ENCODE measurements at places on chromosomes 7 and 10. TPM values are rescaled to one million over a fixed set of nuclear protein-coding genes. Genes with fewer than 3 reads are reported as not detected.

Gene UFSP1
- total RNA-seq: 3.9 TPM

DNA sequence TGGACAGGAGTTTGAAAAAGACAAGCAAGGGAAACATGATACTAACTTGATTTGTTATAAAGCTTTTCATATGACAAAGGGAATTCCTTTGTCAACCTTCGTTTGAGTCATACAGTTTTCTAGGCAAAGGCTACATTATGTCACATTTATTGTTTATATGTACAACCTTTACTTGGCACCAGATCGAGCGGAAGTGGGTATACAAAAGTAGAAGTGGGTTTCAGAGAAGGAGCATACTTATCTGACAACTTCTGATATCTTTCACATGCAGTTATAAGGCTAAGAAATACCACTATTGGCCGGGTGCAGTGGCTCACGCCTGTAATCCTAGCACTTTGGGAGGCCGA is 11.0 kb downstream of the STMP1 start:
- H3K27ac ChIP-seq: no peak overlapping the region
- DNase-seq: no peak
- peaks cover 55% of the 10 kb centered on the region for H3K36me3 ChIP-seq
- no peak overlapping the region for H3K4me3 ChIP-seq
- no peaks in the 10 kb centered on the region for H3K27me3 ChIP-seq

Gene PILRA
- 9.8 TPM for total RNA-seq

DNA sequence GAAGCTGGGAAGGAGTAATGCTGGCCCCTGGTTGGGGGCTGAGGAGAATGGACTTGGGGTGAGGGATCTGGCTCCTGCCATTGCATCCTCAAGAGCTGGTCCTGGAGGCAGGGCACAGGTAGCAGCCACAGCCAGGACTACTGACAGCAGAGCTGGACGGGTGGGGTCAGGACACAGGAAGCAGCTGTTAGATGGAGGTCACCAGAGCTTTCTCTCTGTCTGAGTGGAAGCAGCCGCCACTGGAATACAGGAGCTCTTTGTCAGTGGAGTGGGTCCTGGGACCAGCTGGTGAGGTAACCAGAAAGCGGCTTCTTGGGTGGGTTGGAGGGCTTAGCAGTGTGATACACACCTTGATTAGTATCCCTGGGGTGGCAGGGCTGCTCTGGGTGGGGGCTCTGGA is 58.1 kb upstream of the AQP1 start:
- H3K36me3 ChIP-seq: no peaks in the 10 kb centered on the region
- no peaks in the 10 kb centered on the region for H3K27me3 ChIP-seq
- no peaks in the 10 kb centered on the region for H3K4me1 ChIP-seq
- H3K4me3 ChIP-seq: no peak overlapping the region
- no peak for DNase-seq

Gene NUP205
- total RNA-seq: 70.3 TPM

DNA sequence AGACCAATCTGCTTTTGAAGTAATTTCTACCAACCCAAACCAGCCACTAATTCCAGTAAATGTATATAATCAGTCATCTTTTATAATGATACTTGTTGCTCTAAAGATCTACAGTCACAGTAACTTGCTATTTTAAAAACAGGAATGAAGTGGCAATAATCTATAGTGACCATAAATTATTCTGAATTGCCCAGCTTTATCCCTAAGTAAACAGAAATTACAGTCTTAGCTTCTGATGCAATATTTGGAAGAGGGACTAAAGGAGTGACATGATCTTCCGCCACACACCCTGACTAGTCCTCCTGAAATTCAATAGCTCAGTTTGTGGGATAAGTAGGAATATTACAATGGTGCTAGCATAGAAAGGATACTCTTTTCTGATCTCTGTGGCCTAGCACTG is 96.1 kb downstream of the ATE1 start:
- H3K4me3 ChIP-seq: no peak overlapping the region
- H3K27me3 ChIP-seq: no peaks in the 10 kb centered on the region
- no peak overlapping the region for H3K27ac ChIP-seq
- peaks cover 21% of the 10 kb centered on the region for H3K36me3 ChIP-seq
- no peaks in the 10 kb centered on the region for H3K4me1 ChIP-seq

Gene C7orf57
- total RNA-seq: not detected

- no peak overlapping the region for H3K27ac ChIP-seq
- H3K4me3 ChIP-seq: no peak overlapping the region
Measured at GRCh38 chr10:62594093-62594520, 210.4 kb upstream of the ADO start.

DNA sequence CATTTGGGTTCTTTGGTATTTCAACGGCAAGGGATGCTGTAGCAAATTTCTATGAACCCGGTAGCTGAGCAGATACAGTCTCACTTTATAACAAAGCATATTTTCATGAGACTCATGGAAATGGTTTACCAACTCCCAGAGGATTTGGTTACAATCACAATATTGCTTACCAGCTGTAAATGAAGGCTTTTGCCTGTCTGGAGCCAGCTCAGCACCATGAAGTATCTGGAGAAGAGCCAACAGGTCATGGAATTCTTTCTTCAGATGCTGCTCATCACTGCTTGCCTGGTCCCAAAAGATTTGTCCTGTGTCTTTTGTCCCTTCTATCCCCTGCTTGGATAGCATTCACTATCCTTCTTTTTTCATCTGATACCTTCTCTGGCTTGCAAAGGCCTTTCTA is 316.9 kb upstream of the PHYHIPL start:
- no peak for DNase-seq
- H3K4me1 ChIP-seq: no peaks in the 10 kb centered on the region

GRCh38 chr7:98724591-98724990 is 107.5 kb downstream of the NPTX2 start:
- DNase-seq: no peak
- peaks cover 4% of the 10 kb centered on the region for H3K27me3 ChIP-seq
- H3K36me3 ChIP-seq: no peaks in the 10 kb centered on the region
- H3K4me3 ChIP-seq: no peak overlapping the region
- no peaks in the 10 kb centered on the region for H3K4me1 ChIP-seq
- H3K27ac ChIP-seq: no peak overlapping the region

GRCh38 chr10:79146611-79147130 is 77.9 kb downstream of the ZMIZ1 start:
- H3K4me1 ChIP-seq: peaks cover 66% of the 10 kb centered on the region
- H3K4me3 ChIP-seq: no peak overlapping the region
- no peak overlapping the region for H3K27ac ChIP-seq
- H3K27me3 ChIP-seq: no peaks in the 10 kb centered on the region
- H3K36me3 ChIP-seq: no peaks in the 10 kb centered on the region

Gene ORC5
- 20.2 TPM for total RNA-seq

Gene HACD1
- 1.1 TPM for total RNA-seq

Gene TNS3
- total RNA-seq: 70.1 TPM

- H3K4me1 ChIP-seq: no peaks in the 10 kb centered on the region
- no peak overlapping the region for H3K4me3 ChIP-seq
- H3K27me3 ChIP-seq: no peaks in the 10 kb centered on the region
- DNase-seq: no peak
Measured at GRCh38 chr7:120731271-120731670, 126.7 kb downstream of the TSPAN12 start.

DNA sequence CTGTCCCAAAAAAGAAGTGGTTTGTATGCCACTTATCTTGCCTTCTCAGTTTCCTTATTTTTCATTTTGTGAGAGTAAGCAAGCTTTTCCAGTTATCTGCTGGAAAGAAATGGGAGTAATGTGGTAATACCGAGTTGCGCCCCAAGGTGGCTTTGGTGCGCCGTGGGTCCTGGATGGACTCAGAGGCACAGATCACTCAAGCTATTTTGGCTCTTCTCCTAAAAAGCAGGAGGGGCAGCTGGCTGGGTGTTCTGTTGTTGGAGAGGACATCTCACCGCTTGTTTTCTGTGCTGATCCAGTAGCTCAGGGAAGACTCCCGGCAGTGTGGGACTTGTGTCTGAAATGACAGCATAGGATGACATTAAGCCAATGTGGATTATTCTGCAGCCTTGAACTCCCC is 16.4 kb downstream of the PRKRIP1 start:
- H3K4me3 ChIP-seq: no peak overlapping the region
- H3K27ac ChIP-seq: no peak overlapping the region
- H3K36me3 ChIP-seq: peaks cover 58% of the 10 kb centered on the region
- peaks cover 76% of the 10 kb centered on the region for H3K4me1 ChIP-seq

Gene GARS1
- 61.7 TPM for total RNA-seq

GRCh38 chr7:98396768-98397167 is 4.1 kb downstream of the BAIAP2L1 start:
- no peak for DNase-seq
- peaks cover 14% of the 10 kb centered on the region for H3K4me1 ChIP-seq
- H3K27me3 ChIP-seq: peaks cover 17% of the 10 kb centered on the region
- no peak overlapping the region for H3K27ac ChIP-seq
- H3K4me3 ChIP-seq: no peak overlapping the region
